ENCODE measurements at places on chromosomes 6 and 20. TPM values are rescaled to one million over a fixed set of nuclear protein-coding genes. Genes with fewer than 3 reads are reported as not detected.

Gene TIAM2
- polyA plus RNA-seq = 10.2 TPM

Gene KIAA0408
- 5.9 TPM for polyA plus RNA-seq

Gene C20orf144
- polyA plus RNA-seq = 0.12 TPM

Gene MACROD2
- polyA plus RNA-seq = 0.33 TPM

Gene UQCC2
- 59.0 TPM for polyA plus RNA-seq

Gene TXNDC5
- 207 TPM for polyA plus RNA-seq

Gene ARMC12
- 2.0 TPM for polyA plus RNA-seq

Gene TP53TG5
- not detected for polyA plus RNA-seq

Gene HSPA12B
- polyA plus RNA-seq = 0.46 TPM

Gene TCP11
- 0.16 TPM for polyA plus RNA-seq

Gene CST8
- not detected for polyA plus RNA-seq

Gene ID4
- 4.9 TPM for polyA plus RNA-seq

Gene HDAC2
- 90.4 TPM for polyA plus RNA-seq

Gene OPN5
- polyA plus RNA-seq = not detected

Gene RAMACL
- polyA plus RNA-seq = 0.10 TPM

GRCh38 chr6:149860834-149861602, 3.1 kb downstream of the LRP11 start:
- DNase-seq = no peak

- DNase-seq = no peak
Observed at GRCh38 chr6:160791981-160792418, 90.0 kb downstream of the PLG start.

DNA sequence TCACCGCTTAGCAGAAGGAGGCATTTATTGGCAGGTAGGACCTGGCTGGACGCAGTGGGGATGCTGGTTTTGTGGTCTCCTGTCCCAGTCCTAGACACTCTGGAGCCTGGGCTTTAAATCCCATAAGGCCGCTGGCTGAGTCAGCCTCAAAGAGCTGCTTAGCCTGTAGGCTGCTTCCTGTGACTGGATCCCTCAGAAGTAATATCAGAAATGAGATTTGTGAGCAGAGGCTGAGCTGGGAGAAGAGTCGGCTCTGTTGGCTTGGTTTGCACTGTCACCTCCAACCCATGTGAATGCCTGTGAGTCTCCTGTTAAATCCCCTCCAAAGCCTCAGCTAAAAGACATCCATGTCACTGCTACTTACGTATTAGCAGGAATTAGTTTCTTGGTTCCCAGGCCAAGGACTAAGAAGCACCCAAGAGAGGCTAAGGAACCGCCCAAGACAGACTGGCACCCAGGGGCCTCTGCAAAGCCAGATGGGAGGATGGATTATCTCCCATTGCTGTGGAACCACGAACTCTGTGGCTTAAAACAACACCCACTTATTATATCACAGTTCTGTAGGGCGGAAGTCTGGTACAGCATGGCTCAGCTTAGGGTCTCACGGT, 289.4 kb downstream of the CDC5L start:
- no peak for DNase-seq

DNA sequence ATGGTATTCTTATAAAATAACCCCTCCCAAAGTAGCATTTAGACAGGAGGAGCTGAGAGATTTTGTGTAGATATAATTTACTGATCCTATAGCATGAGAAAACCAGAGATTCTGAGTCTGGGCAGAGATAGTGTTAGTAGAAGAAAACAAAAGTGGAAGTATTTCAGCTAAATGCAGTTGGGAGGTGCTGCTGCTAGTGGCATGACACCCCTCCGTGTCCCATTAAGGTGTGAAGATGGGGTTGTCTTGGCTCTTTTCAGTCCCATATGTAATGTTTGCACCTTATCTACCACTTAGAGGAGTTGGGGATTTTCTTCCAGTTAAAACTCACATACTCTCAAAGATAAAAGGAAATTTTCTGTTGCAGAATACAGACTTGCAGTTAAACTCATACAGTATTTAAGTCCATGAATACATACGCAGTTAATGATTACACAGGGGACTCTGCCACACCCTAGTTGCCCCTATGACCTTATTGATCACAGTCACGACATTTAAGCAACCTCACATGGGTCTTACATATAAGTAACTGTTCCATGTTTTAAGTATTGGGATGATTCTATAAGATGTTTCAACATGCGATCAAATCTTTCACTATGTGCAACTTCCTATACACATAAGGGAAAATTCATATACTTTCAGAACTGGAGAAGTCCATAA, 11.5 kb downstream of the TAAR2 start:
- no peak for DNase-seq

DNA sequence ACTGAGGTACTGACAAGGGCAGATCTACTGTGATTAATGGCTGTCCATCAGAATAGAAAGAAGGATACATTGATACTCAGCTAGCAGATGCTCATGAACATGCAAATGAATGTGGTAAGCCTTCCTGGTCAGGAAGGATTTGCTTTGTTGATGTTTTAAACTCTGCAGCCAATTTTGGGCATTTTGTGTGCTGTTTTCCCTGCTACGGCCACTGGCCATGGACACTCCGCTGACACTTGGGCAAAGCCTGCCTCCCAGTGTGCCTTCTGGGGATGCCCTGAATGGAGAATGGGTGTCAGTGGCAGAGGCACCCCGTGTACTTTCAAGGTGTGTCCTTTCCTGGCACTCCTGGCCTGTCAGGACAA, 113.1 kb downstream of the SOBP start:
- DNase-seq = no peak

- DNase-seq = no peak
Observed at GRCh38 chr6:113829696-113830045, 27.5 kb upstream of the MARCKS start.

- no peak for DNase-seq
Observed at GRCh38 chr6:109767961-109768360, 76.9 kb downstream of the FIG4 start.

DNA sequence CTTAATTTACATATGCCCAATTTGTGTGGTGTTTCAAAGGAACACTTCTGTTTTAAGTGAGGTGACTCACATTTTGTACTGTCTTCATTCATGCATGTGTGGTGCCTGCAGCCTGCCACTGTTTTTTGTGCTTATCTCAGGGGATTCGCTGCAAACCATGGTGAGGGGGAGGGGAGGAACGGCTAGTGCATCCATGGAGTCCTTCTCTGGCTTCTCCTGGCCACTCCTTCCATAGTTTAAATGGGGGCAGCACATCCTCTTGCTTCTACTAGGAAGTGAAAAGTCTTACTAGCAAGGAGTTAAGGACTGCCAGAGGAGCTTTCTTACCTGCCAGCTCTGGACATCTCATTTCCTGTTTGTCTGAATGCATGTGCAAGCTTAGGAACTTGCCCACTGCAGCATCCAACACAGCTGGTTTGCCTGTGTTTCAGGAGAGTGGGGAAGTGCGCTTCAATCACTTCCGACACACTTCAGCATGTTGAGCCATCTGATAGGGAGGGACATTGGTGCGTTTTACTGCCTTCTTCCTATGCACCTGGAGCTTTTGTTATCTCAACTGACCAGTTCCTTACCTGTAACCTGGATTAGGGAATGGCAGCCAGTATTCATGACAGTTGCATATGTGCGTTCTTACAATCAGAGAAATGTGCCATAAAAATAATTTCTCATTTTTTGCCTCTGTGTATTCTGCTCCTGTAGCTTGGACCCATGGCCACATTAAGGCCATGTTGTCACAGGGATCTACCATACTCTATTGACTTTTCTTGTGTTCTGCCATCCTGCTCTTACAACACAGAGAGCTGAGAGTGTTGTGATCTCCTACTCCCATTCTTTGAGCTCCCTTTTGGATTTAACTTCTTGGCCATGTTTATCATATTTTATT, 211.3 kb downstream of the ARID1B start:
- DNase-seq = peak; percentile 39

DNA sequence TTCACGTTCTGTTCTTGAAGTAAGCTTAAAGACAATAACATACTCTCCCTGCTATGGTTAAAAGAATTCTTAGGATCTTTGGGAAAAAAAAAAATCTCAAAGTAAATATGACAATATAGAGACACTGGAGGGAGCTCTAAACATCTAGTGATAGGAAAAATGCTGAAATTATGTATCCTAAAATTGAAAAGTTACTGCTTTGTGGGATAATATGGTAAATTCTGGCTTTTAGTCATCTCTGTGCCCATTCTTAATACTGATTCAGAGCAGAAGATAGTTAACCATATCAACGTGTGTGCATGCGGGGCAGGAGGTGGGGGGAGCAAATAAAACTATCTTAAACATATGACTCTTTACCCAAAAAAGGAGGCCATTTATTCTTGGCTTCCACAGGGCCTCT, 165.4 kb downstream of the GMPR start:
- DNase-seq = no peak

DNA sequence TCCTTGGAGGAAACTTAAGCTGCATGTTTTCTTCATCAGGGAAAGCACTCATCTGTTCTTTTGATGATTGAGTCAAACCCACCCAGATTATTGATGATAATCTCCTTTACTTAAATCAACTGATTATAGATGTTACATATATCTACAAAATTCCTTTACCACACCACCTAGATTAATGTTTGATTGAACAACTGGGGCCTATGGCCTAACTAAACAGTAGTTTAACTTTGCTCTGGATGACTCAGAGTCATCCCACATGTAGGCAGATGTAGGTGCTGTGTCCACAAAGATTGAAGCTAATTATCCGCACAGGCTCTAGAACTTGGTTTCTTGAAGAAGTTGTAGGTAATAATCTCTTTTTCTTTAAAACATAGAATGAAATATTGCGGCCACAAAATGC, 42.2 kb downstream of the PKIB start:
- no peak for DNase-seq

GRCh38 chr6:40997234-40997957, 41.6 kb downstream of the UNC5CL start:
- no peak for DNase-seq

- DNase-seq = no peak
Observed at GRCh38 chr6:122109075-122109474, 290.4 kb upstream of the HSF2 start.

GRCh38 chr20:57680131-57680716, 29.6 kb downstream of the PMEPA1 start:
- DNase-seq = no peak

DNA sequence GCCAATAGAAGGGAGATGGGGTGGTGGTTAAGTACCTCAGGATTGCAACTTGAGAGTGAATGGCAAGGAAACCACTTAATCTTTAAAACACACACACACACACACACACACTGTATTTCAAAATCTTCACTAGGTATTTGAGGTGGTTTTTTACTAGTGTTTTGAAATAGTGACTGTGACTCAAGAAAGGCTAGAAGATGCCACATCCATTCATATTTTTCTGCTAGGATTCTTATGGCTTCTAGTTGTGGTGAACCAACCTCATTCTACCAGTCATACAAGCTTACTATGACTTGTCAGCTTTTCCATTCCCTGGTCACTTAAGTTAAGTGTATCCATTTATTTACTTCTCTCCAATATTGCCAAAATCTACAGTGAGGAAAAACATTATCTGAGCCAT, 519.4 kb upstream of the JAG1 start:
- no peak for DNase-seq

DNA sequence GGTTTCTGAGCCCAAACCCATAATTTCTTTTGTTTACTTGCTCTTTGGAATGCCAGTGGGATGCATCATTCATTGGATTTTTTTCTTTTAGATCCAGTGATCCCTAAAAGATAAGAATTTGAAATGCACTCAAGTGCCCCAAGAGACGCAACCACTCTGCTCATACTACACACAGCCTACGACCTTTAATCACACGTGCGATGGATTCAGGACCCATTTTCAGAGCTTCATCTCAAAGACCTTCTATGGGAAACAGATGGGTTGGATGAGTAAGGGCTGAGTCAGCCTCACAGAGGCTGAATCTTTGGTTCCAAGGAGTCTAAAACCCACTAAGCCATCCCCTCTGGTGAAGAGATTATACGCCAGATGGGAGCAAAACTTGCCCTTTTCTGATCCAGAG, 265.5 kb upstream of the EXOC2 start:
- no peak for DNase-seq

DNA sequence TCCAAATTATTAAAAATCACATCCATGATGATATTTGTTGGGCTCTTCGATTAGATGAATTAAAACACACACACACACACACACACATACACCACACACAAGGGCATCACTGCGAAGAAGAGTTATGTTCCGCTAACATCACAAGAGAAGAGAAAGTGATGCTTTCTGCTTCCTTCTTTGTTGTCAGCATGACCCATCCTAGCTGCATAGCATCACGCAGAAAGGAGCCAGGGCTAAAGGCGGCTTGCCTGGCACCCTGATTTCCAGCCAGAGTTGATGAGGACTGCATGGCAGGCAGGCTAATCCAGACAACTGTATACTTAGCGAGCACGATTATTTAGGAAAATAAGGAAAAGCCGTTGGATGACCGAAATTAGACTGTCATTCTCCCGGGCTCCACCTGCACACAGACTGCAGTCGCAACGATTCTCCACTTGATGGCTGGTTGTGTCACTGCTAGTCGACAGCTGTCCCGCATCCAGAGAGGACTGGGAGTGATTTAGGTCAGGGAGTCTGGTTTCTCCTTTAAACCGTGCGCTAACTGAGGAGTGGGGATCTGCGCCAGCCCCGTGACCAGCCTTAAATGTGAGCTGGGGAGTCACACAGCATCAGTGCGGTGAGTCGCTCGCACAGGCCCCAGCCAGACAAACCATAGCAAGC, 70.6 kb upstream of the SOX4 start:
- peak; percentile 64 for DNase-seq

- DNase-seq = no peak
Observed at GRCh38 chr20:20092827-20093226, 40.5 kb downstream of the CFAP61 start.

- no peak for DNase-seq
Observed at GRCh38 chr6:146999766-147000165, 204.5 kb upstream of the STXBP5 start.

DNA sequence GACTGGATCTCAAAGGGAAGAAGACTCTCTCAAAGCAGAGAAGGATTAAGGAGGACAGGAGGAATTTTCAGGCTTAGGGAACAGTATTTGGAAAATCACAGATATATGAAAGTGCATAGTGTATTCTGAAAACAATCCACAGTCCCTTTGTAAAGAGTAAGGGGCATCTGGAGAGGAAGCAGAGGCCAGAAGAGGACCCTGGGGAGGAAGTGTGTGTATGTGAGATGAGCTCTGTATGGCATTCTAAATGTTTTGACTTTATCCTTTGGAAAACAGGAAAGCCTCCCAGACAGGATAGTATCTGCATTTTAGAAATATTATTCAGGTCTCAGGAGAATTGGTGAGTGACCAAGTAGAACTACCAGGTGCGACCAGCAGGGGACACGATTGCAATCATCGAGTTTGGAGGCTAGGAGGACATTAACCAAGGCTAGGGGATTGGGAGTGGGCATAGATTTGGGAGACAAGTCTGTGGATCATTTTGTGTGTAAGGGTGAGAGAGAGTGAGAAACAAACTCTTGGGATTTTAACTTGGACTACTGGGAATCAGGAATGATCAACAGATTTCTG, 38.3 kb upstream of the FAM184A start:
- no peak for DNase-seq

GRCh38 chr6:137957471-137957870, 90.4 kb downstream of the TNFAIP3 start:
- DNase-seq = no peak

DNA sequence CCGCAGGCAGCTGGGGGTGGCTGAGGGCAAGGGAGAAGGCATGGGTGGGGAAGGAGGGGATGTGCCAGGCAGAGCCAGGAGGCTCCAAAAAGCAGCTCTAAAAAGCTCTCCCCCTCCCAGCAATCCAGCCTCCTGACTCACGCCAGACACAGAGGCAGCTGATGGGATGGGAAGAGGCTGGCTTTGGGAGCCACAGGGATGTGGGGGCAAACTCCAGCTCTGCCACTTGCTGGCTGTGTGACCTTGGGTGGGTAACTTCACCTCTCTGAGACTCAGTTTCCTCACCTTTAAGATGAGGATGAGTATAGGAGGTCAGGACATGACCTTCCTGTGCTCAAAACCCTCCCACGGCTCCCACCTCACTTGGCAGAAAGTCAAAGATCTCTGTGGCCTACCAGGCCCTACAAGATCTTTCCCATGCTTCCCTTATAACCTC, 148.9 kb downstream of the CEBPB start:
- DNase-seq = peak; percentile 72

Data from SK-N-SH (cell line).